Activated CD8-positive, alpha-beta memory T cell treated with anti-CD3 and anti-CD28 coated beads for 4 hours (primary cell): ENCODE measurements at places on chromosomes 11 and 22.

- DNase-seq, result no peak
Measured at GRCh38 chr11:21321072-21321471, 651.7 kb downstream of the NELL1 start.

DNA sequence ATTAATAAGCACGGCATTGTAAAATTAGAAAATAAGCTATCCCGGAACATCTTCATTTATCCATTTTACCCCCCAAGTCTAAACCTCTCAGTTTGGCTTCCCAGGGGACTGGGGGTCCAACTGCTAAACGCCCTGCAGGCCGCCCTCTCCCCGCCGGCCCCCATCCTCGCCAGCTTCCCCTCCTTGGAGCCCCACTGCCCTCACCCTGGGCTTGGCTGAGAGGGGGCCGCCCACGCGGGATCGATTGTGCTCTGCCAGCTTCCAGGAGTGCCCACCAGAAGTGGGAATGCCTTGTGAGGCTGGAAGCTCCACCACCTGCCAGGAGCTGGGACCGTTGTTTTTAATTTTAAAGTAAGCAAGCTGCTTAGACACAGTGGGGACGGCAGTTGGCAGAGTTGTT, 353.5 kb downstream of the TBC1D22A start:
- DNase-seq, result no peak

- DNase-seq, result no peak
Measured at GRCh38 chr22:48299801-48300200, 1527.9 kb downstream of the BRD1 start.

DNA sequence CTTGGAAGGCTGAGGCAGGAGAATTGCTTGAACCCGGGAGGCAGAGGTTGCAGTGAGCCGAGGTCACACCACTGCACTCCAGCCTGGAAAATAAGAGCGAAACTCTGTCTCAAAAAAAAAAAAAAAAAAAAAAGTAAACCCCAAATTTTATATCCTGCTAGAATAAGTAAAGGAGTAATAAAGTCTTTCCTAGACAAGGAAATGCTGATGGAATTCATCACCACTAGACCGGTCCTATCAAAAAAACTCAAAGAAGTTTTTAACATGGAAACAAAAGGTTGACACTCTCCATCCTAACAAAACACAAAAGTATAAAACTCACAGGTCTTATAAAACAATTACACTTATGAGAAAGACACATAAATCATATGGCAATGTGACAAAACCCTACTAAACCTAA, 213.9 kb downstream of the SBF2 start:
- no peak for DNase-seq

- no peak for DNase-seq
Measured at GRCh38 chr22:40541300-40541699, 95.2 kb downstream of the MRTFA start.
